ENCODE measurements at places on chromosomes 5 and 9. TPM values are rescaled to one million over a fixed set of nuclear protein-coding genes. Genes with fewer than 3 reads are reported as not detected.

The CCL27 gene
- 3.7 TPM for total RNA-seq

The C5orf63 gene
- 16.0 TPM for total RNA-seq

The TLR4 gene
- 0.05 TPM for total RNA-seq

The IL7R gene
- total RNA-seq: 143 TPM

The GLIPR2 gene
- total RNA-seq: 22.7 TPM

The SPATA31C1 gene
- not detected for total RNA-seq
